ENCODE measurements at places on chromosomes 12 and 14. TPM values are rescaled to one million over a fixed set of nuclear protein-coding genes. Genes with fewer than 3 reads are reported as not detected.

GRCh38 chr12:41795910-41796309, 348.8 kb downstream of the GXYLT1 start:
- DNase-seq, result no peak

GRCh38 chr12:75305412-75306332, 24.5 kb downstream of the CAPS2 start:
- no peak for DNase-seq

DNA sequence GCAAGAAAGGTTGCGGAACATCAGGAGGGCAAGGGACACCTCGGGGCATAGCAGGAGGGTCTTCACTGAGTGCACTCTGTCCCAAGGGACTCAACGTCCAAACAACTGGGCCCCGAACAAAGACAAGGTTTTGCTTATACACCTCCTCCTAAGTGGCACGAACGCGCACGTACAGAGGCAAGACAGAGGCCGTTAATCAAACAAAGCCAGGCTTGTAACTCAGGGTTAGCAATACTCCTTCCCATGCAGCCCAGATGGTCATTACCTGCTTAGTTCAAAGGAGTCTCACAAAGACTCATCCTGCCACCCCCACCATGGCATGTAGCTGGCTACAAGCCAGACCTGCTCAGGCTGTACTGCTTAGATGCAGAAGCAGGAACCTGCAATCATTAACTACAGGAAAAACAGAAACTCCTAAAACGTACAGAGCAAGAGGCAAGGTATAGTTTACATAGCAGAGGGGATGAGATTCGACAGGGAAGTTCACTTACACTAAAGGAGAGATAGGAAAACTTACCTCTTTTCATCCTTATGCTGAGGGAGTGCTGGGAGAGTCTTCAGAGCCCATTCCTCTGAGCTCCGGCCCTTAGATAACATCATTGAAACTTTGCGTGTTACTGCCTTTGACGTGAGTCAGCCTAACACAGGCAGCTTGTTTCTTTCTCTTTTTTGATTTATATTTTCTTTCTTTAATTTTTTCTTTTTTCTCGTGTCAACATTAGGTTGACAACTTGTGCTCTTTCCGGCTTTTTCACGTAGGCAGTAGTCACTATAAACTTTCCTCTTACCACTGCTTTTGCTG, 1319.1 kb downstream of the TMEM121 start:
- DNase-seq, result no peak

Gene GZMB
- total RNA-seq, result not detected

DNA sequence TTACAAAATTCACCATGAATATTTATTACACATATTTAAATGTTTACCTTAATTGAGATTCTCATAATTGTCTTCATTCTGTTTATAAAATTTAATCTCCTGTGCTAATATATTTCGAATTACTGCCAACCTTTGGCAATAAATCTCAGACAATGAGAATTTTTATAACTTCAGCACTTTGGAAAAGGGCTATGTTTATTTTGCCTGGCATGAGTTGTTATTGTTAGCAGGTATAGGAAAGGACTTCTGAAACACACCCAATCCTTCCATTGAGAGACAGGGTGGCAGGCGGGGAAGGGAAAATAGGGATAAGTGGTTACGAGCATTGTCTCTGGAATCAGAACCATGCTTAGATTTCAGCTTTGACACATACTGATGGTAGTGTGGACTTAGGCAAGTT, 12.1 kb upstream of the MSRB3 start:
- DNase-seq, result no peak

DNA sequence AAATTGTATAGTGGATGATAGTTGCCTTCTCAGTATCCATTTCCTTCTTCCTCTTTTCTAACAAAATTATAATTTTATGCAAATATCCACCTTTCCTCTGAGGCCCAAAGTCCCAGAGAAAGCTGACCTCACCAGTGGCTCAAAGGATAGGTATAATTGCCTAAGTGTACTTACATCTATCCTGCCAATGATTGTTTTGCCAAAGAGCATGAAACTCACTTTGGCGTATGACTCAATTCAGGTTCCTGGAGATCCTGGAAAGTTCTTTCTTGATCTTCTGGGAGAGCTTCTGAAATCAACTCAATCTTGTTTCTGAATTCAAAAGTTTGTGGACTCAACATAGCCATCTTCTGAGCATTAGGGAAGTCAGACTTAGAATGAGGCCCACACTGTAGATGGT, 10.5 kb upstream of the RBM25 start:
- DNase-seq, result no peak

Gene SFSWAP
- 51.3 TPM for total RNA-seq

DNA sequence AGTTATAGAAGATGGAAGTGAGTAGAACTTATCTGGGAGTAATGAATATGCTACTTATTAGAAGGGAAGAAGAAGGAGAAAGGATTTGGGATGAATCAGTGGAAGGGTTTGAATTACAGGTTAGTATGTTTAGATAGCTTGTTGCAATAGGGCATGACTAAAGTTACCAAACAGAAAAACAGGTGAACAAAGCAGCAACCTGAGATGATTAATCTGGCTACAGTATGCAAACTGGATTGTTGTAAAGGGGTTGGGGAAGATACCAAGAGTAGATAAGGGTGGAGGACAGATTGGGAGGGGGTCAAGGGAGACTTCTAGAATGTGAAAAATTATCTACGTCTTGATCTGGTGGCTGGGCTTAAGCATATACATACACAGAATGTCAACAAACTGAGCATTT, 73.4 kb upstream of the CLEC14A start:
- DNase-seq, result no peak

DNA sequence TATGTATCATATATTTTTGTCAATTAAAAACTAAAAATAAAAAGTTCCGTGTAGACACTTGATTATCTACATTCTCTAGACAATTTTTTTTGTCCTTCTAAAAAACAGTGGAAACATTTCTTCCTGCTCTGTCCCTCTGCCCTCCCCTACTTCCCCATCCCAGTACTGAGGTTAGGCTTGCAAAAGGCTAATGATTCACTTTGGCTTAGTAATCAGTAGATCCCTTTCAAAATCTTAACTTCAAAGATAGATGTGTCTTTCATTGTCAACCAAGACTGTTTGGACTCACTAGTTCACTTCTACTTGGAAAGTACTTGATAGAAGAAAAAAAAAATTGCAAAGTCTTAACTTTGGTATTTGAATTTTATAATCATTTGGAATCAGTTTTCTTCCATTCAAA, 3.8 kb downstream of the SETD3 start:
- DNase-seq, result no peak

Gene FOXG1
- total RNA-seq, result not detected

GRCh38 chr12:117552971-117553370, 191.5 kb upstream of the NOS1 start:
- no peak for DNase-seq

- no peak for DNase-seq
Measured at GRCh38 chr14:23128969-23129758, 10.1 kb upstream of the CEBPE start.

Gene LRRC10
- not detected for total RNA-seq

Gene STRN3
- 38.7 TPM for total RNA-seq

GRCh38 chr12:62930546-62931425, 4.2 kb downstream of the PPM1H start:
- DNase-seq, result no peak

DNA sequence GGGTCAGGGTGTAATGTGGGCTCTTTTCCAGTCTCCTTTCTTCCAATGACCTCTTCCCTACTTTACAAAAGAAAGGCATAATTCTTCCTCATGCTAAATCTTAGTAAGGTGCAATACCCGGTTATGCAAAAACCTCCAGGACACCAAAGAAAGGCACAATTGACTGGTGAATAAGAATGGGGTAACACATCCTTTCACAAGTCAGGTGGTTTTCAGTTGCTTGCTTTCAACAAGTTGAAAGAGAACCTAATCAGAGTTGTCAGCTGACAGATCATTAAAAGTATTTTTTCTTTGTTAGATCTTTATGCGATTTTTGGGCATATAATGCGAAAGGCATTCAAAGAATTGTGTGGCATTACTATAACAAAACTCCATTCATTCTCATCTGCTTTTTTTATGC, 1.3 kb upstream of the AEBP2 start:
- DNase-seq, result no peak

- no peak for DNase-seq
Measured at GRCh38 chr12:88960213-88960878, 380.1 kb upstream of the KITLG start.

- DNase-seq, result no peak
Measured at GRCh38 chr12:56260921-56261320, 2.7 kb upstream of the ANKRD52 start.

Gene GPR137C
- 2.2 TPM for total RNA-seq

Gene PTPRB
- total RNA-seq, result 0.05 TPM

Gene SLC8B1
- 45.6 TPM for total RNA-seq

Gene SLC6A15
- total RNA-seq, result not detected

Gene GTF2H3
- total RNA-seq, result 29.5 TPM

DNA sequence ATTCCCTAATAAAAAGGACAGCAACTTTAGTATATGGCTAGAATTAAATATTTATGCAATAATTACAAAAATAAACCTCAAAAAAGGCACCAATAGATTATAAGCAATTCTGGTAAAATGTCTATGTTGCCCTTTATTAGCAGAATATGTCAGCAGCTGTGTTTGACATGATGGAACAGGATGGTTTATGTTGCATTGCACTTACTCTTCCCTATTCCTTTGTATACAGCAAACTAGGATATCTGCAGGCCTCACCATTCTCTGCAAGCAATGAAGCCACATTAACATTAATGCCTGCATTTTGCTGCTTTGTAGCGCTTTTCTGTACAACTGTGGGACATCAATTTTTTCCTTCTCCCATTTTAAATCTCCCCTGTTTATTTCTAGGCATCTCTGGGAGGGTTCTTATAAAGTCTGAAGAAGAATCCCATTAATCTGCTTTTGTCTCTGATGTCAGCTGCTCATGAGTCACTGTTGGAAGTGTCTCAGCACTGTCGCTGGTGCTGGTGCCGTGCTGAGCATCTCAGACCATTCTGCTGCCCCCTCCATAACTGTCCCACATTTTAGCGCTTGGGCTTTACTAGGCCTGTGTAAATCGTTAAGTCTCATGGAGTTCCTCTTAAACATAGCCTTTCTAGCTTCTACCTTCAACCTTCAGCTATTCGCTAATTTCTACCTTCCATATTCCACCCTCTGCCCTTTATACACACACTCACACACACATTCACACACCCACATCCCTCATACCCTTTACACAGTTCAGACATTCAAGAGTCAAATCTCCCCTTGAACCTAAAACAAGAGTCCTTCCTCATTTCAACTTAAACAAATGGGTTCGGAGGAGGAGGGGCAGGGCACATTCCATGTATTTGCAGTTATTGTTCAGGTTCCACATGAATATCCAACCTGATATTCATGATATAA, 64.4 kb upstream of the TRHDE start:
- no peak for DNase-seq

DNA sequence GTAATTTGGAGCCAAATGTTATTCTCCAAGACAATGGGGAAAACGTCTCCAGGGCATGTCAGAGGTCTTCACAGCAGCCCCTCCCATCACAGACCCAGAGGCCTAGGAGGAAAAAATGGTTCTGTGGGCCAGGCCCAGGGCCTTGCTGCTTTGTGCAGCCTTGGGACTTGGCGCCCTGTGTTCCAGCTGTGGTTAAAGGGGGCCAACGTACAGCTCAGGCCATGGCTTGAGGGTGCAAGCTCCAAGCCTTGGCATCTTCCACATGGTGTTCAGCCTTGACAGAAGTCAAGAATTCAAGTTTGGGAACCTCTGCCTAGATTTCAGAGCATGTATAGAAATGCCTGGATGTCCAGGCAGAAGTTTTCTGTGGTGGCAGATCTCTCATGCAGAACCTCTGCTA, 3.2 kb upstream of the CRY1 start:
- no peak for DNase-seq

- no peak for DNase-seq
Measured at GRCh38 chr14:22420598-22421186, 168.3 kb downstream of the DAD1 start.

Gene TOMM20L
- total RNA-seq, result not detected

Gene TSPAN19
- total RNA-seq, result not detected
